ENCODE measurements at places on chromosomes 12 and 14.

DNA sequence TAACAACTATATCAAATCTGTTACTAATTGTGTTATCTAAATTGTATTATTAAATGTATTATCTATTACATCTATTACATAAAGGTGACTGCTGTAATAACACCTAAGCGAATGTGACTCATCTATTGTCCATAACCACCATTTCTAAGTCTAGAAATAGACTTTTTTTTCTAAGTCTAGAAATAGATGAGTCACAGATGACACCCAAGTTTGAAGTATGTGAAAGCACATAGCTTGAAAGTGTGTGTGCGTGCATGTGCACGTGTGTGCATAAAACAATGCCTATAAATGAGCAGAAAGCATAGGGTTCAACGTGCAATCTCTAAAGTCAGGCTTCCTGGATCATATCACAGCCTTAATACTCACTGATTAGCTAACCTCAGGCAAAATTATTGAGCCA, 451.3 kb upstream of the USP15 start:
- DNase-seq: no peak

GRCh38 chr14:97025722-97026121, 228.5 kb downstream of the VRK1 start:
- DNase-seq: no peak

DNA sequence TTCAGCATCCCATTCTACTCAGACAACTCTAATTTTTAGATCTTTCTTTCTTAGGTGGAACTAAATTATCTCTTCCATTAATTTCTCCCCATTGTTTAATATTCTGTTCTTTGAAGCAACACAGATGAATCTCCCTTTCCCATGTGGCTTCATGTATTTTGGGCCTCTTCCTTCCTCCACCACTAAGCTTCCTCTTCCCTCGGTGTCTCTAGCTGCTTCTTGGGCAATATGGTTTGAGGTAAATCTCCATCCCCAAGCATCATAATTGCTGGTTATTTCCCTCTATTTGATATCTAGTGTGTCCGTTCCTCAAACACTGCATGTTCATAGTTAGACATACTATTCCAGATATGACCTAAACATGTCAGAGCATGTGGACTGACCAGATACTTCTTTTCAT, 119.2 kb downstream of the PELI2 start:
- DNase-seq: no peak

DNA sequence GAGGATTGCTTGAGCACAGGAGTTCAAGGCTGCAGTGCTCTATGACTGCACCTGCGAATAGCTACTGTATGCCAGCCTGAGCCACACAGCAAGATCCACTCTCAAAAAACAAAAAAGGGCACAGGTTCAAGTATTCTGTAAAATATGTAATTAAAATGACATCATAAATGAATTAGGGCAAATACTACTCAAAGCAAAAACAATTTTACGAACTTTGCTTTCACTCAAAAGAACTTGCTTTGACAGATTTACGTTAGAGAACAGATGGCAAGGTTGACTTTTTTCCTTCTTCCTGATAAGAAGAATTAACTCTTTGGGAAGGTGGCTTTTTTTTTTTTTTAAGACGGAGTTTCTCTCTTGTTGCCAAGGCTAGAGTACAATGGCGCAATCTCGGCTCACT, 44.0 kb upstream of the EAPP start:
- DNase-seq: no peak

DNA sequence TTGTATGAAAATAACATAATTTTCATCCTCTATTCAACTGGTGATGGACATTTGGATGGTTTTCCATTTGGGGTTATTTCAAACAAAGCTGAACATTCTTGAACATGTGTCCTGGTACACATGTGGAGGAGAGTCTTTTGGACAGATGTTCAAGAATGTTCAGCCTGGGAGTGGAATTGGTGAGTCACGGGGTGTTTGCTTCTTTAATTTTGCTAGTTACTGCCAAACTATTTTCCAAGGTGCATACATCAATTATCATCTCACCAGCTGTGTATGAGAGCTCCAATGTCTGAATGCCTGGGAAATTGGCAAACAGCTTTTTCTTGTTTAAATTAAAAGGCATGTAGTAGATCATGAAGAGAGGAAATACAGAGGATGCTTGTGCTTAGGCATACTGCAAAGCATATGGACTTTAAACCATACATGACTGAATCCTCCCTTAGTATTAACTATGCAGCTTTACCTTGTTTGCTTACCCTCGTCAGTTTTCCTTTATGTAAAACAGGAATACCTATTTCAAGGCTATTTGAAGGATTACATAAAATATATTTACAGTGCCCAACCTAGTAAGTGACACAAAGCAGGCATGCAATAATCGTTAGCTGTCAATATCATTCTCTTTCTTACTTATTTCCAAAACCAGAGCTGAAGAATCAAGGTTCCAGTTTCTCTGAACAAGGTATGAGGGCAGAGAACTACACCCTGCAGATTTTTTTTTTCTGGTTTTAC, 152.1 kb downstream of the ITPR2 start:
- no peak for DNase-seq

GRCh38 chr12:99861731-99862130, 123.0 kb downstream of the ANKS1B start:
- DNase-seq: no peak

GRCh38 chr12:3869865-3870264, 3.3 kb downstream of the PARP11 start:
- DNase-seq: peak; percentile 42

- no peak for DNase-seq
Observed at GRCh38 chr12:76976777-76977382, 88.5 kb downstream of the E2F7 start.

- no peak for DNase-seq
Observed at GRCh38 chr14:52583544-52583943, 30.9 kb downstream of the GPR137C start.

DNA sequence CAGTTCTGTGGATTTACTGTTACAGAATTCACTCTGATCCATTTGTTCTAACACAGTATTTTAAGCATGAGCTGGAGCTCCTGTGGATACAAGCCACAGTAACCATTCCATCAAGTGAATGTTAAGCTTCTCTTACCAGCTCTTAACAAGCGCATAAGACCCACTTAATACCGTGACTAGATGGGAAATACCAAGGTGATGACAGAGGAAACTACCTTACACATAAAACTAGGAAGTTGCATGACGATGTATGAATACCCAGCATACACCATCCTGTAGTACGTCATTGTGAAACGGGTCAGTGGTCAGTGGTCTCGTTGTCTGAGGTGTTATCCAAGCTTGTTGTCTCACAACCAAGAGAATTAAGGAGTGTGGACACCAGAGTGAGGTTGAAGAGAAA, 2.0 kb upstream of the GALC start:
- DNase-seq: peak; percentile 69

DNA sequence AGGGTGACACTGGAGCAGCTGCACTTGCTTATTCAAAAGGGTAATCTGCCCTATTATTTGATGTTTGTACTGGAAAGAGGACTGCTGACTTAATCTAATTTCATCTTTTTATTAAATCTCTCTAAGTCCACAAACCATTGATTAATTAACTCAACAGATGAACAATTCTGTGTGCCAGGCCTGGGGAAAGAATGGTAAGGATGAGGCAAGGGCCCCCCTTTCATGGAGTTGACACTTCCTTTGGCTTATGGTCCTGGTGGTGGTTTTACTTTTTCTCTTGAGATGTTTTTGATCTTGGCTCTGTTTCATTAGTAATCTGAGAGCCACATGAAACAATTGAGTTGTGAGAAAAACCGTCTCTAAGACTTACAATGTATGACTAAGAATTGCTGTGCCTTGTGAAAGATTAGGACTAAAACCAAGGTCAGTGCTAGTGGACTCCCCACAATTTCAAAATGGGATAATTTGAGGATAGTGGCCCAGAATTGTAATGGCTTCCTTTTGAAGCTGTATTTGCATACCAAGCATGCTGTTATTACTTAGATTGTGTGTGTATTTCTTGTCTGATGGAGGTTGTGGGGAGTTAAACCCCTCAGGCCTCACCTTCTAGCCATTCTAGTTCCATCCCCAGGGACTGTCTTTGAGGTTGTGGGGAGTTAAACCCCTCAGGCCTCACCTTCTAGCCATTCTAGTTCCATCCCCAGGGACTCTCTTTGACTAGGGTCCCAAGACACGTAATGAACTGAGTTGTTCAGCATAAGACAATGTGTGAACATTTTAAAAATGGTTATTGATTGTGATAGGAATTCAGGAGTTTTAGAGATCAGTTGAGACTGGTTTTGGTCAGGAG, 52.5 kb upstream of the EVL start:
- DNase-seq: no peak

DNA sequence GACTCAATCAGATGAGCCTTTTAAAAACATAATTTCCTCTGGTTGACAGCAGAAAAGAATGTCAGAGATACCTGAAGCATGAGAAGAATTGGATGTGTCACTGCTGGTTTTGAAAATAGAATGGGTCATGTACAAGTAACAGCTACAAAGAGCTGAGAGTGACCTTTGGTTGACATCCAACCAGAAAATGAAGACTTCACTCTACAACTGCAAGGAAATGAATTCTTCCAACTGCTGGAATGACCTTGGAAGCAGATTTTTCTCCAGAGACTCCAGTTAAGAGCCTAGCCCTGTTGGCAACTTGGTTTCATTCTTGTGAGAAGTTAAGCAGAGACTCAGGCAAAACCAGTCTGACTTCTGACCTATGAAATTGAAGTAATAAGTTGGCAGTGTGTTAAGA, 505.9 kb downstream of the SLC16A7 start:
- DNase-seq: no peak

- no peak for DNase-seq
Observed at GRCh38 chr12:51475543-51475942, 50.9 kb downstream of the SLC4A8 start.

- no peak for DNase-seq
Observed at GRCh38 chr12:132213359-132214160, 69.3 kb downstream of the NOC4L start.

- no peak for DNase-seq
Observed at GRCh38 chr12:30945443-30946164, 19.1 kb downstream of the TSPAN11 start.

DNA sequence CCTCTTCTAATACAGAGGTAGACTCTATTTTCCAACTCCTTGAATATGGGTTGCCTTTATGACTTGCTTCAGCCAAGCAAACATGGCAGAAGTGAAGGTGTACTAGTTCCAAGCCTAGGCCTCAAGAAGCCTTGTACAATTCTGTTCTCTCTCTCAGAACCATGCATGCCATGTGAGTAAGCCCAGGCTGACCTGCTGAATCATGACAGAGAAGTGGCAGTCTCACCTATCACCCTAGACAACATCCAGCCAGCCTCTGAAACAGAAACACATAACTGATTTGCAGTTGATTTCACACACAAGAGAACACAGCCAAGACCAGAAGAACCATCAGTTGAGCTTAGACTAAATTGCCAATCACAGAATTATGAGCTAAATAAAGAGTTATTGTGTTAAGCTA, 157.2 kb downstream of the GARIN6 start:
- DNase-seq: no peak

GRCh38 chr12:6772331-6772695, at the start of gene LAG3:
LAG3 (plus strand) TSS chr12:6772520; CDS start chr12:6772853, 333 bp downstream.
- peak; percentile 64 for DNase-seq

- no peak for DNase-seq
Observed at GRCh38 chr14:105272623-105273022, 24.3 kb downstream of the BTBD6 start.

All from CD4-positive, alpha-beta memory T cell (primary cell).